ENCODE measurements at places on chromosomes 5 and 9.

- H3K4me1 ChIP-seq: no peaks in the 10 kb centered on the region
- H3K36me3 ChIP-seq: no peaks in the 10 kb centered on the region
- DNase-seq: no peak
- no peak overlapping the region for H3K4me3 ChIP-seq
Measured at GRCh38 chr5:61228691-61229280, 66.5 kb upstream of the SMIM15 start.

- H3K27me3 ChIP-seq: no peaks in the 10 kb centered on the region
- no peaks in the 10 kb centered on the region for H3K36me3 ChIP-seq
- no peak for DNase-seq
- H3K4me3 ChIP-seq: no peak overlapping the region
Measured at GRCh38 chr9:82498541-82499317, 510.2 kb downstream of the SPATA31D1 start.

DNA sequence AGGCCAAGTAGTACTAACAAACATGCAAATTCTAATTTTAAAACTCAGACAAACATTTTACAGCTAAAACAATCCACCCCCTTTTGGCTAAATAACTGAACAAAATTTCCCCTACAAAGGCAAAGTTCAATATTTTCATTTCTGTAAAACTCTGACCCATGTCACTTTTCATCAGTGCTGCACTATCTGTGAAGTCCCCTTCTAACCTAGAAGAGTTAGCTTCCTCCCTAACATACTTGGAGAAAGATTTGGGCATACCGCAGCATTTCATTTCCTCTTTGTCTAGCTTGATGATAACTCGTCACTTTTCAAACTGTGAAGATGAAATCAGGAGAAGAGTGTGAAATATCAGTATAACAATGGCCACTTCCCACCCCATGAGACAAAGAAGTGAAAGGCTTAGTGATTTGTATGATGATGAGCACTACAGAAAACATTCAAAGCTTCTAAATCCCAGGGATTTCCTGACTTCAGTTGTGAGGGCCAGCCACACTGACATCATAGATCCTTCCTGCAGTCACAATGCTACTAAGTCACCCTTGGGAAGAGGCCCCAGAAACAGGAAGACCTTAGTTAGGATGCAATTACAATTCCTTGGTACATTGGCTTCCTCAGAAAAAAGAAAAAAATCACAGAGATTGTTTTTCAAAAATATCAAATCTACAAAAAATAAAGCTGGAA is at the start of gene FAM81B:
Gene FAM81B, plus strand, starts transcription at position 555 of the 681 bp plus-strand sequence. Its CDS starts 24 bp downstream, at position 579.
- H3K27me3 ChIP-seq: no peaks in the 10 kb centered on the region
- H3K27ac ChIP-seq: no peak within 1 kb of the TSS
- H3K4me1 ChIP-seq: no peaks in the 10 kb centered on the region
- DNase-seq: no peak

DNA sequence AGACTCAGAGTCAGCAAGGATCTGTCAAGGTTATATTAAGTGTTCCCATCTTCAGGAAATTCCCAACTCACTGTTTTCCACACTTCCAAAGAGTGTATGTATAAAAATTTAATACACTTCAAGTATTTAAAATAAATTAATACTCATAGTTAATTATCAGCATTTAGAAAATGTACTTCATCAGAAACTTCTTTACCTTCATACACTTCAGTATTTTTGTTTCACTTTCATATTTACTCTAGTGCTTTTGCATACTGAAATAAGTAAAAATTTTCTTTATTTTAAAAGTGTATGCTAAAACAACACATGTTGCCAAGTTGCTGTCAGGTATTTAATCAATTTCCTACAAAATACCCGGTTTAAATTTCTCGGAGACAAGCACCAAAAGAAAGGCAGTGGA is 16.5 kb downstream of the RICTOR start:
- H3K27me3 ChIP-seq: no peaks in the 10 kb centered on the region
- no peaks in the 10 kb centered on the region for H3K4me1 ChIP-seq
- H3K4me3 ChIP-seq: no peak overlapping the region
- DNase-seq: no peak

GRCh38 chr5:151274666-151275065 is 21.7 kb downstream of the GM2A start:
- no peaks in the 10 kb centered on the region for H3K36me3 ChIP-seq
- H3K27me3 ChIP-seq: no peaks in the 10 kb centered on the region
- H3K4me3 ChIP-seq: no peak overlapping the region
- no peak overlapping the region for H3K27ac ChIP-seq
- H3K4me1 ChIP-seq: no peaks in the 10 kb centered on the region
- DNase-seq: no peak

GRCh38 chr5:123036391-123037103 is at the start of gene PPIC:
PPIC (minus strand) TSS chr5:123036725; CDS start chr5:123036625, 100 bp downstream.
- H3K27ac ChIP-seq: peak within 1 kb of the TSS; percentile 97
- no peaks in the 10 kb centered on the region for H3K36me3 ChIP-seq
- H3K27me3 ChIP-seq: no peaks in the 10 kb centered on the region
- DNase-seq: peak; percentile 93

GRCh38 chr5:1161833-1162229 is 39.6 kb upstream of the SLC6A19 start:
- no peak overlapping the region for H3K4me3 ChIP-seq
- peak; percentile 67 for DNase-seq
- no peaks in the 10 kb centered on the region for H3K36me3 ChIP-seq
- H3K27ac ChIP-seq: peak overlapping the region; percentile 55
- no peaks in the 10 kb centered on the region for H3K4me1 ChIP-seq

GRCh38 chr5:83498585-83498984 is 27.0 kb downstream of the VCAN start:
- DNase-seq: no peak
- H3K27ac ChIP-seq: no peak overlapping the region
- no peaks in the 10 kb centered on the region for H3K4me1 ChIP-seq
- no peaks in the 10 kb centered on the region for H3K27me3 ChIP-seq
- no peak overlapping the region for H3K4me3 ChIP-seq

DNA sequence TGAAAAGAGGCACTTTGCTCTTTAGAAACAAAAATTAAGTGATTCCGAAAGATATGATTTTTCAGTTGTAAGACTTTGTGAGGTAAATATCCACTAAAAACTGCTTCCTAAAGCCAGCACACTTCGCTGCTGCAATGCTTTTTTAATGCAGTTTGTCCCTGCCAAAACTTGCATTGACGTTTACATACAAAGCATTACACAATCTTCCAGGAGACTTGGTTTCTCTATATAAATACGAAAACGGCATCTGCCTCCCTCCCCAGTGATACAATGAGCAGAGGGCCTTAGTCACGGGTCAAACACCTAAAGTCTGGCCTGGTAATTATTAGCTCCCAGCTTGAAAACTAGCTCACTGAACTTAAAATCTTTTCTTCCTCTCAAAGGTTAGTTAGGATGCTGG is 170.7 kb downstream of the TSSK1B start:
- H3K4me1 ChIP-seq: no peaks in the 10 kb centered on the region
- no peaks in the 10 kb centered on the region for H3K36me3 ChIP-seq
- H3K4me3 ChIP-seq: no peak overlapping the region
- no peak overlapping the region for H3K27ac ChIP-seq
- DNase-seq: no peak
- H3K27me3 ChIP-seq: no peaks in the 10 kb centered on the region

- H3K4me3 ChIP-seq: no peak overlapping the region
- H3K36me3 ChIP-seq: no peaks in the 10 kb centered on the region
- H3K27me3 ChIP-seq: no peaks in the 10 kb centered on the region
- DNase-seq: no peak
- no peak overlapping the region for H3K27ac ChIP-seq
- H3K4me1 ChIP-seq: no peaks in the 10 kb centered on the region
Measured at GRCh38 chr5:127697894-127698600, 5.1 kb upstream of the CCDC192 start.

DNA sequence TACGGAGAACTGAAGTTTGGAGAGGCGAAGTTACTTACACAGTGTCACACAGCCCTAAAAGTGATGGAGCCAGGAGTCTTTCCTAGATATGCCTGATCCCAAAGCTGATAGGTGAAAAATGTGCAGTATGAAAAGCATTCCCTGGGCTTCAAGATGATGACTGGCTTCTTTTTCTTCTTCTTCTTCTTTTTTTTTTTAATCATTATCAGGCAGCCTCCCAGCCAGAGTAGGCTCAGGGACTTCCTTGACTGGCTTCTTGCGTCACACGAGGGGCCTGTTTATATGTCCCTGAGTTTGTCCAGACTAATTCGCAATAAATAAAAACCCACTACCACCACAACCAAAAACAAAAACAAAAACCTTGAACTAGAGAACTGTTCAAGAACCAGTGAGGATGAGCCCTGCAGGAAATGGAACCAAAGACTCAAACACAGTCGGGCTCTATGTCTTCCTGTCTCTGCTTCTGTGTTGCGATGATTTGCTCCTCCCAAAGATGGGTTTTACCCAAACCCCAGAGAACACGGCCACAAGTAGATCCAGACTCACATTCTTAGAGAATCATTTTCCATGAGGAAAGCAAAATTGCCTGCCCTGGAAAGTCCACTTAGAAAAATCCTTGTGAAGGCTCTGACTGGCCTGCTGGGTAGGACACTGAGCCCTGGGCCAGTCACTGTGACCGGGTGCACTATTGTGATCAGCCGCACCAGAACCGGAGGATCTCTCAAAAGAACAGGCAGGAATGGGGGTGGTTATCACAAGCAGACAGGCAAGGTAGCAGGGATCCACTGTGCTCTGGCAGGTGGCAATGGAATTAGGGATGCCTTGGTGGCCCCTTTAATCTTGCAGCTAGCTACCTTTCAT is 38.0 kb upstream of the ADAM19 start:
- no peak for DNase-seq
- H3K4me1 ChIP-seq: no peaks in the 10 kb centered on the region
- H3K36me3 ChIP-seq: no peaks in the 10 kb centered on the region
- no peak overlapping the region for H3K4me3 ChIP-seq
- H3K27ac ChIP-seq: no peak overlapping the region
- H3K27me3 ChIP-seq: no peaks in the 10 kb centered on the region

DNA sequence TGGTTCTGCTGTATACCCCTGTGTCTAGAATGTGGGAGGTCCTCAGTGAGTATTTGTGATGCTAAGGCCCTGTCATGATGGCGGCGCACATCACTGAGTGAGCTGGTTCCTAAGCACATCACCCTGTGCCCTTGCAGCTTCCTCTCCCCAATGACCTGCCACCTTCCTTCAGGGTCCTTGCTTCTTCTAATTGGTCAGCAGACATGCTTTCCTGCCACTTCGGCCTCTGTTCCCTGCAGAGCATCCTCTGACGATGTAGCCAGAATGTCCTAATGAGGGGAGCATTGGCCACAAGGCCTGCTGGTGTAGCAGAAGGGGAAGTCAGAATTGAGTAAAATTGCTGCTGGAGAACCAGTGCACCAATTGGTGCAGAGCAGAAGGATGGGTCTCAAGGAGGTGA is 31.1 kb upstream of the ANGPTL2 start:
- peak; percentile 13 for DNase-seq
- no peak overlapping the region for H3K27ac ChIP-seq
- H3K4me1 ChIP-seq: no peaks in the 10 kb centered on the region
